Kidney (tissue), 22 donors: ENCODE measurements at places on chromosomes 7 and 10. TPM values are rescaled to one million over a fixed set of nuclear protein-coding genes. Genes with fewer than 3 reads are reported as not detected.

DNA sequence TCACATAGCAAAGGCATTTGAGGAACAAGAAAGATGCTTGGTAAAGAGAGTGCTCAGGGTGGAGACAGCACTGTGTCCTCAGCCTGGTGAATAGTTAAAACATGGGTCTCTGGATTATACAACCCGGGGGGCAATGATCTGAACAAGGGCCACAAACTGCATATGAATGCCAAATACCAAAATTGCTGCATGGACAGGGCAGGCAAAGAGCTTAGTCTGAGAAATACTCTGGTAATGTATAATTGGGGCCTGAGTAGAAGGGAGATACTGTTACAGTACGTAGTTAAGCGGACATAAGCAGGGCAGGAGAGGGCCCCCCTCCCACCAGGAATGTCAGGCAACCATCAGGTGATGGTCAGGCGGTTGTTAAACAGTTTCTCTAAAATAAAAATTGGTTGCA is 99.3 kb upstream of the CDK1 start:
- no peaks in the 10 kb centered on the region for H3K27me3 ChIP-seq
- H3K4me3 ChIP-seq = no peak overlapping the region
- no peak for DNase-seq
- H3K36me3 ChIP-seq = no peaks in the 10 kb centered on the region

DNA sequence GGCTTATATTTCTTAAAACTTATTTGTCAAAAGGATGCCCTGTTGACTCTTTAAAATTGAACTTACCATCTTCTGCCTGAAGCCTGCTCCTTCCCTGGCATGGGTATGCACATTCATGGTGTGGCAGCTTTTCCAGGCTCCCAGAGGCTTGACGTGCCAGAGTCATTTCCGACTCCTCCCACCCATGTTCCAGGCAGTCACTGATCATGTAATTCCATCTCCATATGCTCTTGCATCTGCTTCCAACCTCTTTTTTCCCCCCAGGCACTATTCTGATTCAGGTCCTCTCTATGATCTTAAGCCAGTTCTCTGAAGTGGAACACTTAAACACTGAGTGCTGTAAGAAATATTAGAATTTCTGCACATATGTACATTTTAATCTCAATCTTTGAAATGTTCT is 82.2 kb downstream of the CFAP58 start:
- no peaks in the 10 kb centered on the region for H3K36me3 ChIP-seq
- no peaks in the 10 kb centered on the region for H3K4me1 ChIP-seq
- no peak for DNase-seq
- no peak overlapping the region for H3K27ac ChIP-seq

SPDYE8 gene
- total RNA-seq = not detected

DNA sequence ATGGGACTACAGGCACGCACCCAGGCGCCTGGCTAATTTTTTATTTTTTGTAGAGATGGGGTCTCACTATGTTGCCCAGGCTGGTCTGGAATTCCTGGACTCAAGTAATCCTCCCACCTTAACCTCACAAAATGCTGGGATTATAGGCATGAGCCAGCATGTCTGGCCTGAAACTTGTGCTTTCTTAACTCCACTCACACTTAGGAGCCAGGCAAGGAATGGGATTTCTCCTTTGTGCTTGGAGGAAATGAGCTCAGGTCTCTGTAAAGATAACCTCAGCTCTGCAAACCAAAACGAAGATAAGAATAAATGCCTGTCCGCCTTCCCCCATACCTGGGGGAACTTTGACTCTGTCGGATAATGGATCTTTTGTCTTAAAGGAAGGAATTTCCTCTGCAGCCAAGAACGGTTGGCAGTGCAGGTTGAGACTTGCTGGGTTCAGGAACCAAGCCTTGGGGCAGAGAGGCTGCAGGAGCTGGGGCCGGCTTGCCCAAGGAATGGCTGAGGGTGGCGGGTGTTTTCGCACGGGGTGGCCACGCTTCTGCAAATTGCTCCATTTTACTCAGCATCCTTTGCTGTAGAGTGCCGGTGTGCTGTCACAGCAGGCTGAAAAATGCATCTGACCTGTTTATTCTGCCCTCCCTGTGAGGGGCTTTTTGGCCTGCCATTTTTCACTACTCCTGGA is 174.2 kb downstream of the KIAA1217 start:
- peak overlapping the region; percentile 90 for H3K27ac ChIP-seq
- DNase-seq = peak; percentile 15
- H3K4me3 ChIP-seq = no peak overlapping the region
- H3K27me3 ChIP-seq = no peaks in the 10 kb centered on the region
- H3K4me1 ChIP-seq = peaks cover 5% of the 10 kb centered on the region
- no peaks in the 10 kb centered on the region for H3K36me3 ChIP-seq

GRCh38 chr7:135768064-135768463 is 19.5 kb upstream of the FAM180A start:
- DNase-seq = no peak
- H3K27ac ChIP-seq = no peak overlapping the region
- H3K4me3 ChIP-seq = no peak overlapping the region
- H3K36me3 ChIP-seq = no peaks in the 10 kb centered on the region
- H3K27me3 ChIP-seq = no peaks in the 10 kb centered on the region
- no peaks in the 10 kb centered on the region for H3K4me1 ChIP-seq

DNA sequence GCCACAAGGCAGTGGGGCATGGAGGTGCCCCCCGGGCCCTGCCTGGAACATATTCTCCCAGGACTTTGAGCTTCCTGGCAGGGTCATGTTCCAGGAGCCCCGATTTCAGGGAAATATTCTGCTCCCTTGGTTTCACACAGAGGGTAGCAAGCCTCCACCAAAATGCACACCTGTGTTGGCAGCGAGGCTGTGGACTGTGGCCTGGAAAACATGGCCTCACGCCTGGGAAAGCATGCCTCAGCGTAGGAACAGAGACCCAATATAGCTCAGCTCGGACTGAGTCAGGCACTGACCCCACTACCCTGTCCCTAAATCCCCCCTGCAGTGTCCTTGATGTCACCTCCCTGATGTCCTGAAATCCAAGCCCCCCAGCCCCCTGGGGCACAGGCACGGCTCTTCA is 92.0 kb downstream of the KCNMA1 start:
- H3K4me1 ChIP-seq = no peaks in the 10 kb centered on the region
- no peak overlapping the region for H3K4me3 ChIP-seq
- H3K27me3 ChIP-seq = no peaks in the 10 kb centered on the region
- H3K27ac ChIP-seq = no peak overlapping the region
- H3K36me3 ChIP-seq = no peaks in the 10 kb centered on the region

GRCh38 chr10:77377678-77378352 is 259.8 kb downstream of the KCNMA1 start:
- no peak overlapping the region for H3K4me3 ChIP-seq
- H3K36me3 ChIP-seq = no peaks in the 10 kb centered on the region
- no peaks in the 10 kb centered on the region for H3K27me3 ChIP-seq
- H3K27ac ChIP-seq = no peak overlapping the region
- DNase-seq = peak; percentile 37
- no peaks in the 10 kb centered on the region for H3K4me1 ChIP-seq

TMEM72 gene
- total RNA-seq = 19.3 TPM

DNA sequence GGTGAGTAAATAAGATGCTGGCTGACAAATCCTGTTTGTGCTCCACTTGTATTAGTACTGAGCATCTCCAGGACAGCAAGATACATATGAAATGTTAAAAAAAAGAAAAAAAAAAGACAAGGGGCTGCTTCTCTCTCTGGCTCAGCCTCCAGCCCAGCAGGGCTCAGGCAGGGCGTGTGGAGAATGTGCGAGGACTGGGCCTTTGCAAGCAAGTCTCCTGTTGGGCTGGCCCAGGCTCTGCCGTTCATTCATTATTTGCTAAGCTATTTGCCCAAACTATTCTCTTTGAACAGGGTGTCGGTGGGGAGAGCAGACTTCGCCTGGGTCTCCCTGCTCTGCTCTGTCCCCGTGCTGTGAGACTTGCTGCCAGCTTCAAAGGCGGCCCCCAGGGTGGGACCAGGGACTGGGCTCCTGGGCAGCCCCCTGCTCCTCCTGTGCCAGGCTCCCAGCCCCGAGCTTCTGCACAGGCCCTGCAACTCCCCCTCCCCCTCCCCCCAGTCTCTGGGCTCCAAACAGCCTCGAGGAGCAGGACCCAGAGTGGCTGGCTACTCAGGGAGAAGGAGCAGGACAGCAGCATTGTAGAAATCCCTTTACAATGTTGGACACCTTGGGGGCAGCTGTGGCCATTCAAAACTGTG is 25.6 kb upstream of the MGMT start:
- no peak overlapping the region for H3K27ac ChIP-seq
- H3K4me3 ChIP-seq = no peak overlapping the region
- H3K27me3 ChIP-seq = no peaks in the 10 kb centered on the region
- DNase-seq = no peak

ANK3 gene
- total RNA-seq = 214 TPM

DNA sequence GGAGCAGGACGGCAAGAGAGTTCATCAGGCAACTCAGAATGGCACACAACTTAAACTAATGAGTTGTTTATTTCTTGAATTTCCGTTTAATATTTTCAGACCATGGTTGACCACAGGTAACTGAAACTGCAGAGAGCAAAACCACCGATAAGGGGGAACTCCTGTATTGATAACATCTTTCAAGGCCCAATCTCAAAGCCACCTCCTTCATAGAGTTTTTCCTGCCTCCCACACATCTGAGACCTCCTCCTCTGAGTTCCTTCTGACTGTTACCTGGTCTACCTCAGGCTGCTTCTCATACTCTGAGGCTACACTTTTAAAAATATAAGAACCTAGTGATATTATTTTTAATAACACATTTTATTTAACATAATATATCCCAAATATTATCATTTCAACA is 341.5 kb upstream of the NPVF start:
- no peak overlapping the region for H3K4me3 ChIP-seq
- no peak overlapping the region for H3K27ac ChIP-seq
- no peaks in the 10 kb centered on the region for H3K4me1 ChIP-seq

DNA sequence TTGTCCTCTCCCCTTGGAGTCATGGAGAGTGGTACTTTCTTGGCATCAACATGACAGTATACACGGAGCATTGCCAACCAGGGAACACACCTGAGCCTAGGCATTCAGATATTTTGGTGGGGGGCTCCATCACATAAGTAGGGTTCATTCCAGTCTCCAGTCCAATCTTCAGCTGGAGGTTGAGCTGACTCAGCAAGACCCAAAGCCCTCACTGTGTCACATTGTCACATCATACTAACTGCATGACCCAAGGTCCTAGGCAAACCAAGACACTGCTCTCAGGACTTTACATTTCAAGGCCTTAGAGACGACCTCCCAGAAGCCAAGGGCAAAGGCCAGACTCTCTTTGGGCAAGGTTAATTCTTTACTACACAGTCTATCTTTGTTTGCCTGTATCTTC is 190.1 kb downstream of the TMEM178B start:
- no peak overlapping the region for H3K4me3 ChIP-seq
- no peaks in the 10 kb centered on the region for H3K27me3 ChIP-seq

IFIT1 gene
- total RNA-seq = 16.9 TPM

PTER gene
- 22.2 TPM for total RNA-seq

DNA sequence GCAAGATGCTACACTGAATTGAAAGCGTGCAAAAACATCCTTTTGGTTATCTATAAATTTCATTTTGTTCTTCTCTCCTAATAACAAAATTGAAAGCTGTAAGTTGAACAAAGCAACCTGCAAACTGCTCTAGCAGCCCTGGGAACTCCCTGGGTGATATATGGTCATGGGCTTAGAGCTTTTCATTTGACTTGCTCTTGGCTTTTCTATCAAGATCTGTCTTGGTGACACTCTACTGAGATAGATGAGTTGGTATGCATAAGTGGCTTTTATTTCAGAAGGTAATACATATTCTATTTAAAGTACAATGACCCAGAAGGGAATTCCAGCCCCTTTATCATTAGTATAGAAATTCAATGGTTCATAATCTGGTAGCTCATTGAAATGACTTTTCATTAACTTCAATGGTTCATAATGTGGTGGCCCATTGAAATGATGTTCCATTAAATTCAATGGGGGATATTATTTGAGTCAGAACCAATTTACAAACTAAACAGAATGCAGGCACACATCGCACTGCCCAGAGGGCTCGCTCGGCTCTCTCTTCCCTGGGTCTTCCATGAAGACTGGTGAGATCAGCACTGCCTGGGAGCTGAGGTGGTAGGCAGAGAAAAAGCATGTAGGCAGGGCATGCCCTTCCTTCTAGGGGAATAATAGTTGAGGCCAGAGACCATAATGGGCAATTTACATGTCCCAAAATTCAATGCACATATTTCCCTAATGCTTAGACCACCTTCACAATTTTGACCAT is 10.1 kb upstream of the KCNMA1 start:
- H3K4me1 ChIP-seq = no peaks in the 10 kb centered on the region
- H3K36me3 ChIP-seq = no peaks in the 10 kb centered on the region
- no peak overlapping the region for H3K4me3 ChIP-seq
- DNase-seq = no peak

DNA sequence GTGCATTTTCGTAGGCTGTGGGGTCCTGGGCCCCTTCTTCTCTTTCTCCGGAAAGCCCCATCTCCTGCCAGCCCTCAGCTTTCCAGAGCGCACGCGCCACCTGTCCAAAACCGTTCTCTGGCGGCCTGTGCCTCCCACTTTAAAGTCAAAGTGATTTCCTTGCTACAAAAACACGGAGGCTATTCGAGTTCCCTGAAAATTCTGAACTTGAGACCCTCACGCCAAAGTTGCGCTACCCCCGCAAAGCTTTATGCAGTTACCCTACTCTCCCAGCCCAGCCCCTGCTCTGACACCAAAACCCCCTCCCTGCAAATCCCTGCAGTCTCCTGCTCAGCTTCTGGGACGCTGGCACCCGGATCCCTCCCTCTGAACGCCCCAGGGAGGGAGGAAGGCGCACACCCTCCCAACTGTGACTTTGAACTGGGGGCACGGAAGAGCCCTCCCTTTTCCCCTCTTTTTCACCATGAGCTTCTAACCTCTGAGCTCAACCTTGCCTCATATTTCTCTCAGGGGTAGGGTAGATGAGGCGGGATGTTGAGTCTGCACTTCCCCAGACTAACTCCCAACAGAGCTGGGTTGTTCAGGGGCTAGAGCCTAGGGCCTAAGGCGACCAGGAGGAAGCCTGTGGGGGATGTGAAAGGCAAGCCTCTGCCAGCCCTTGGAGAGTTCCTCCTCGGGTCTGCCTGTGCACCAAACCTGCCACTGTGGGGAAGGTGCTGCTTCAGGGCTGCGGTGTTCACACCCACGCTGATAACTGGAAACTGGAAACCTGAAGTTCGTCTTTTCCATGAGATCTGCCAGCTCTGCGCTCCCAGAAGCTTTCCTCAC is 2.7 kb upstream of the PAX4 start:
- H3K4me3 ChIP-seq = no peak overlapping the region
- H3K4me1 ChIP-seq = no peaks in the 10 kb centered on the region
- no peaks in the 10 kb centered on the region for H3K36me3 ChIP-seq
- no peak for DNase-seq
- H3K27ac ChIP-seq = no peak overlapping the region

AZGP1 gene
- total RNA-seq = 10.0 TPM

DNAJC9 gene
- 13.9 TPM for total RNA-seq

DNA sequence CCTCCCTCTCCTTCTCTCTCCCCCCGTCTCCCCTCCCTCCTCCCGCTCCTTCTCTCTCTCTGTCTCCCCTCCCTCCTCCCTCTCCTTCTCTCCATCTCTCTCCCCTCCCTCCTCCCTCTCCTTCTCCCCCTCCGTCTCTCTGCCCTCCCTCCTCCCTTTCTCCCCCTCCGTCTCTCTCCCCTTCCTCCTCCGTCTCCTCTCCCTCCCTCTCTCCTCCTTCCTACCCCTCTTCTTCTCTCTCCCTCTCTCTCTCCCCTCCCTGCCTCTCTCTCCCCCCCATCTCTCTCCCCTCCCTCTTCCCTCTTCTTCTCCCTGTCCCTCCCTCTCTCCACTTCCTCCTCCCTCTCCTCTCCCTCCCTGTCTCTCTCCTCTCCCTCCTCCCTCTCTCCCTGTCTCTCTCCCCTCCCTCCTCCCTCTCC is 32.2 kb downstream of the AP5Z1 start:
- H3K27me3 ChIP-seq = no peaks in the 10 kb centered on the region
